ENCODE measurements at places on chromosomes 1 and 21.
A peak's percentile ranks its signal among the peaks of the same experiment; 100 is the strongest.

DNA sequence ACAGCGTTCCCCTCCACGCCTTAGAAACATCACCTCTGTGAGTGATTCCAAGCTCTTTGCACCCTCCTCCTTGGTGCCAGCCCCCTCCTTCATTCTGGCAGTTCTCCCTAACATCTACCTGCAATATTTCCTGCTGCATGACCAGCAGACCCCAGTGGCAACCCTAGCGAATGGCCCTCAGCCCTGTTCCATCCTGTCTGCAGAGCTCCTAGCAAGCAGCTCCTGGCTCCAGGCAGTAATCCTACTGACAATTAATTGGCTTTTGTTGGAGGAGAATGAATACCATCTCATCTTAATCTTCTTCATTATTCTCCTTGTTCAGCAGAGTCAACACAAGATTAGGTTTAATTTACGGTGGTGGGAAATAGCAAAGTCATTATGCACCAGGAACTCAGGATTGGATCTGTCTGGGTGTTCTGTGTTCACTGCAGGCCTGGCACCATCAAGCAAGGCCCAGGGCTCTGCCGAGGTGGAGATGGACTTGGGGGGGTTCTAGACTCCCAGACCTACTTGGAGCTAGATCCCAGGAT lies 12.4 kb downstream of the FBXO2 start:
- H3K27ac ChIP-seq = no peak overlapping the region
- DNase-seq = no peak
- H3K4me3 ChIP-seq = no peak overlapping the region
- no peaks in the 10 kb centered on the region for H3K4me1 ChIP-seq
- no peaks in the 10 kb centered on the region for H3K36me3 ChIP-seq
- peaks cover 7% of the 10 kb centered on the region for H3K27me3 ChIP-seq

DNA sequence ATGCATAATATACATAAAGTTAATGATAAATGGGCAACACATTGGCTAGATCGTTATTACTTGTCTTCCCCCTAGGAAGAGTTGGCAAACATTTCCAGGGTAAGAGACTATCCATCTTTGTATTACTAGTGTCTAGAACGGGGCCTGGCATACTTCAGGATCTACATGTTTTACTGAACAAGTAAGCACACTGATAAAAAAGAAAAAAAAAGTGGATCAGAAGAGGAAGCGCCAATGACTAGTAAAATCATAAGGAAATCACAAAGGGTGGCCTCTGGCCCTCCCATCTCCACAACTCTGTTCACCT lies 482 bp downstream of the TM2D1 start:
- peak overlapping the region; percentile 91 for H3K4me3 ChIP-seq
- H3K27ac ChIP-seq = peak overlapping the region; percentile 73
- peaks cover 15% of the 10 kb centered on the region for H3K36me3 ChIP-seq
- H3K4me1 ChIP-seq = 0 out of 2 replicates have a peak, but pooled peaks cover 3% of the 10 kb centered on the region
- no peaks in the 10 kb centered on the region for H3K27me3 ChIP-seq

DNA sequence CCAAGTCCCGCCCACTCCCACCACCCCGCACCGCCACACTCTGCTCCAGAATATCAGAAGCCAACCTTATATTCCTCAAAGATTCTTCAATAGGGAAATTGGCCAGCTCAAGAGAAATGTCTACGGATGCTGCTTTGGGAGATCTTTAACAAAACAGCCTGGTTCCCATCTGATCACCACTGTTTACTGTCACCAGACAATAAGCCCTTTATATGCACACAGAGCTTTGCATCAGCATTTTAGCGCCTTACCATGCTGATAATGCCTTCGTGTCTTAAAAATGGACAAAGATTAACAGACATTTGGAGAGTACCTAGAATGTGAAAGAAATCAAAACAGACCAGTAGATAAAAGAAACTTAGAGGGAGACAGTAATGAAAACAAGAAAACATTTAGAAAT lies 141.7 kb upstream of the SYT6 start:
- no peaks in the 10 kb centered on the region for H3K4me1 ChIP-seq
- H3K27me3 ChIP-seq = peaks cover 23% of the 10 kb centered on the region
- H3K27ac ChIP-seq = no peak overlapping the region

- no peak overlapping the region for H3K27ac ChIP-seq
- peaks cover 14% of the 10 kb centered on the region for H3K4me1 ChIP-seq
- H3K4me3 ChIP-seq = no peak overlapping the region
- H3K36me3 ChIP-seq = no peaks in the 10 kb centered on the region
- H3K27me3 ChIP-seq = no peaks in the 10 kb centered on the region
- peak; percentile 10 for DNase-seq
Measured at GRCh38 chr21:29719521-29719920, 220.3 kb downstream of the GRIK1 start.

- no peaks in the 10 kb centered on the region for H3K27me3 ChIP-seq
- peaks cover 23% of the 10 kb centered on the region for H3K4me1 ChIP-seq
- no peak for DNase-seq
- H3K36me3 ChIP-seq = peaks cover 12% of the 10 kb centered on the region
Measured at GRCh38 chr1:1876335-1876930, 14.5 kb downstream of the GNB1 start.

DNA sequence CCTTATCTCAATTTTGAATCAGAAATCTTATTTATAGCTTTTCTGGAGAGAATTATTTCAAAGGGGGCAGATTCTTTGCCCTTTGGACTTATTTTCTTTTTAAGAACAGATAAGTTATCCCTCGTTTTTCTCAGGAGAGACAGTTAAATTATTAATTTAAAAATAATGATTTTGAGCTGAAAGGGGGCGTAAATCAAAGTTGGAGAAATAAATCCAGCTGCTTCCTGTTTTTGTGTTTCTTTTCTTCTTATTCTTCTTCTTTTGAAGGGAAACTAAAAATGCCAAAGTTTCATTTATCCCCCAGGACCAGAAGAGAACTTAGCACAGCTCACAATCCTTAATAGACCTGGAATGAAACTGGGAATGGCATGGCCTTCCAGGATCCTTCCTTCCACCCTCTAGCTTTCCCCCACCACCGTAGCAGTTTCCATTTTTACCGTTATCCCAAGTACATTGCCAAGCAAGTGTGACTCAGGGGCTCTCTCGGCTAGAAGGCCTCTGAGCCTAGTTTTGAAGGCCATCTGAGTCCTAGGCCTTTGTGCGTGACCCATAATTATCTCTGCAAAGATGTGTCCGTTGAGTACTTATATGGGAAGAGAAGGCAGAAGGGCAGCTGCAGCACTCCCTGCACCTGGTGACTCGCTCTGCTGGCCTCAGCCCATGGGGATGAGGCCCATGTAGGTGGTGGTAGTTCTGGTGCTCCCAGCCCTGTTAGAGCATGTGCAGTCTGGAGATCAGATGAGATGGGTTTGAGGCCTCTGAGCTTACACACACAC lies 181.7 kb downstream of the ROR1 start:
- no peak overlapping the region for H3K27ac ChIP-seq
- H3K36me3 ChIP-seq = no peaks in the 10 kb centered on the region
- no peaks in the 10 kb centered on the region for H3K27me3 ChIP-seq
- DNase-seq = no peak

GRCh38 chr1:51285055-51285454 lies 45.3 kb downstream of the TTC39A start:
- DNase-seq = no peak
- H3K36me3 ChIP-seq = no peaks in the 10 kb centered on the region
- no peak overlapping the region for H3K4me3 ChIP-seq
- no peaks in the 10 kb centered on the region for H3K27me3 ChIP-seq
- peaks cover 16% of the 10 kb centered on the region for H3K4me1 ChIP-seq

DNA sequence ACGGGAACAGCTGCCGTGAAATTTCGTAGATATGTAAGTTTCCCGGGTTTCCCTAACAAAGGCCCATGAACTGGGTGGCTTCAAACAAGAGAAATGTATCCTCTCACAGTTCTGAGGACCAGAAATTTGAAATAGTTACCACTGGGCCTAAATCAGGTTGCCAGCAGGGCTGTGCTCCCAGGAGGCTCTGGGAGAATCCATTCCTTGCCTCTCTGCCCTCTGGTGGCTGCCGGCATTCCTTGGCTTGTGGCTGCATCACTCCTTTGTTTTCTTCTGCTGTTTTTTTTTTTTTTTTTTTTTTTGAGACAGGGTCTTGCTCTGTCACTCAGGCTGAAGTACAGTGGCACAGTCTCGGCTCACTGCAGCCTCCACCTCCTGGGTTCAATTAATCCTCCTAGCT lies 23.7 kb downstream of the UMODL1 start:
- no peaks in the 10 kb centered on the region for H3K36me3 ChIP-seq
- H3K4me3 ChIP-seq = no peak overlapping the region
- DNase-seq = no peak
- H3K27ac ChIP-seq = no peak overlapping the region
- H3K27me3 ChIP-seq = no peaks in the 10 kb centered on the region
- H3K4me1 ChIP-seq = peaks cover 8% of the 10 kb centered on the region

- H3K27ac ChIP-seq = no peak overlapping the region
- DNase-seq = no peak
- H3K27me3 ChIP-seq = peaks cover 12% of the 10 kb centered on the region
- H3K4me1 ChIP-seq = no peaks in the 10 kb centered on the region
Measured at GRCh38 chr1:62299426-62300200, 19.6 kb downstream of the KANK4 start.

- no peaks in the 10 kb centered on the region for H3K4me1 ChIP-seq
- DNase-seq = no peak
- no peak overlapping the region for H3K4me3 ChIP-seq
- H3K27me3 ChIP-seq = peaks cover 8% of the 10 kb centered on the region
- H3K36me3 ChIP-seq = no peaks in the 10 kb centered on the region
- no peak overlapping the region for H3K27ac ChIP-seq
Measured at GRCh38 chr21:42061195-42061985, 9.7 kb upstream of the UMODL1 start.

DNA sequence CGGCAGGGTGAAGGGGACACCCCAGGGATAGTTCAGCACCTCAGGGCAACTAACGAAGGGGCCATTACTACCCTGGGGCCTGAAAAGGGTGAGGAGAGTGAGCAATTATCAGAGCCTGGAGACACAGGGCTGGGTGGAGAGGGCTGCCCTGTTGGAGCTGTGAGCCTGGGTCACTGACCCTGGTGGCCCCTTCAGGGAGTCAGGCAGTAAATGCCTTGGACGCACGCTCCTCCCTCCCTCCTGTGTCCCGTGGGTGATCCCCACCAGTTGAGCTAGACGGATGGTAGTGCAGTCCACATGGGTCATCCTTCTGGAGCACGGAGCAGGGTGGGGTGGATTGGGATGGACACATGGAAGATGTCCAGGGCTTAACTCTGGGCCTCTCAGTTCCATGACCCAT lies 305.3 kb downstream of the PTPRU start:
- H3K4me3 ChIP-seq = no peak overlapping the region
- no peaks in the 10 kb centered on the region for H3K4me1 ChIP-seq
- H3K27me3 ChIP-seq = no peaks in the 10 kb centered on the region
- DNase-seq = no peak
- no peak overlapping the region for H3K27ac ChIP-seq

DNA sequence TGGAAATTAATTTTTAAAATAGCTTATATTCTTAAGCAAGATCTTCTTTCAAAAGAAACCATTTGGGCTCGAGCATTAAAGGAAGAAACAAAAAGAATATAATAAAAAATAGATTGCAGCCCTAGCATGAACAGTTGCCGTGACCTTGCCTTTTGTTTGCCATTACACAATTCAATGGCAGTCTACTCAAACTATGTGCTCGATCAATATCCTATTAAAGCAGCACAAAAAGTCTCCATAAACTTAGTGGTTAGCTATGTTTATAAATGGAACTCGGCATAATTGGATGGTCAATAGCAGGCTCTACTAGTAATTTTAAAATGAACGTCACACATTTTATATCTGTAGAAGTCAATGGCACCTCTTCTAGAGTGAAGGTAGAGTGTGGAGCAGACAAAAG lies 256.5 kb downstream of the NFIA start:
- no peak for DNase-seq
- no peaks in the 10 kb centered on the region for H3K36me3 ChIP-seq
- no peaks in the 10 kb centered on the region for H3K27me3 ChIP-seq
- peaks cover 25% of the 10 kb centered on the region for H3K4me1 ChIP-seq
- no peak overlapping the region for H3K4me3 ChIP-seq

DNA sequence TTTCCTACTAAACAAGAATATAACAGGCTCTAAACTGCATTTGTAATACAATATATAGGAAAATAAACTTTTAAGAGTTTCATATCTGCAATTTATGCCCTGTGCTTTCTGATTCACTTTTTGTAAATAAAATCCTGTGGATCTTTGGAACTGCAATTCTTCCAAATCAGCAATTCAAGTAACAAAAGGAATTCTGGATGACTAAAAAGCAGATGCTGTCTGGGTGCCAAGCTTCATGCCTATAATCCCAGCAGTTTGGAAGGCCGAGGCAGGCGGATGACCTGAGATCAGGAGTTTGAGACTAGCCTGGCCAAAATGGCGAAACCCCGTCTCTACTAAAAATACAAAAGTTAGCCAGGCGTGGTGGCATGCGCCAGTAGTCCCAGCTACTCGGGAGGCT lies 6.3 kb downstream of the NME7 start:
- no peak for DNase-seq
- no peak overlapping the region for H3K27ac ChIP-seq
- no peaks in the 10 kb centered on the region for H3K27me3 ChIP-seq
- peaks cover 25% of the 10 kb centered on the region for H3K36me3 ChIP-seq
- H3K4me1 ChIP-seq = peaks cover 9% of the 10 kb centered on the region

DNA sequence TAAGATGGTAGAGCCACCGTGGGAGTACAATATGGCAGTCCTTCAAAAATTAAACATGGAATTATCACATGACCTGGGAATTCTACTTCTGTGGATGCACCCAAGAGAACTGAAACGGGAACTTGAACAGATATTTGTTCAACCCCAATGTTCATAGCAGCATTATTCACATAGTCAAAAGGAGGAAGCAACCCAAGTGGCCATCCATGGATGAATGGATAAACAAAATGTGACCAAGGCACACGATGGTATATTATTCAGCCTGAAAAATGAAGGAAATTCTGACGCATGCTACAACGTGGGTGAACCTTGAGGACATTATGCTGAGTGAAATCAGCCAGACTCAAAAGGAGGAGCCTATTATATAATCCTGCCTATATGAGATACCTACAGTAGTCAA lies 22.8 kb upstream of the LAPTM5 start:
- H3K4me3 ChIP-seq = no peak overlapping the region
- no peaks in the 10 kb centered on the region for H3K27me3 ChIP-seq
- no peaks in the 10 kb centered on the region for H3K4me1 ChIP-seq
- no peak overlapping the region for H3K27ac ChIP-seq
- no peak for DNase-seq
- no peaks in the 10 kb centered on the region for H3K36me3 ChIP-seq

- H3K4me1 ChIP-seq = no peaks in the 10 kb centered on the region
- H3K36me3 ChIP-seq = no peaks in the 10 kb centered on the region
- H3K27ac ChIP-seq = no peak overlapping the region
- no peak overlapping the region for H3K4me3 ChIP-seq
- DNase-seq = peak; percentile 65
- no peaks in the 10 kb centered on the region for H3K27me3 ChIP-seq
Measured at GRCh38 chr1:29698033-29698432, 461.7 kb downstream of the PTPRU start.

GRCh38 chr1:14768582-14769304 lies 170.3 kb downstream of the KAZN start:
- H3K4me3 ChIP-seq = no peak overlapping the region
- H3K36me3 ChIP-seq = no peaks in the 10 kb centered on the region
- DNase-seq = no peak
- peaks cover 5% of the 10 kb centered on the region for H3K4me1 ChIP-seq
- no peaks in the 10 kb centered on the region for H3K27me3 ChIP-seq
- H3K27ac ChIP-seq = no peak overlapping the region

GRCh38 chr21:41948078-41948895 lies 5.5 kb downstream of the C2CD2 start:
- no peak overlapping the region for H3K4me3 ChIP-seq
- H3K27ac ChIP-seq = peak overlapping the region; percentile 17
- no peaks in the 10 kb centered on the region for H3K36me3 ChIP-seq
- H3K27me3 ChIP-seq = no peaks in the 10 kb centered on the region
- DNase-seq = no peak

- H3K36me3 ChIP-seq = peaks cover 7% of the 10 kb centered on the region
- no peaks in the 10 kb centered on the region for H3K27me3 ChIP-seq
- peaks cover 13% of the 10 kb centered on the region for H3K4me1 ChIP-seq
- peak overlapping the region; percentile 89 for H3K27ac ChIP-seq
- peak overlapping the region; percentile 78 for H3K4me3 ChIP-seq
Measured at GRCh38 chr1:168137515-168137821, 738 bp upstream of the GPR161 start.

Measured in SK-N-SH (cell line).